Progenitor cell of endocrine pancreas (in vitro differentiated cells): ENCODE measurements at places on chromosomes 16 and 17. TPM values are rescaled to one million over a fixed set of nuclear protein-coding genes. Genes with fewer than 3 reads are reported as not detected.

The MOSMO gene
- 14.8 and 15.7 TPM in 2 replicates for total RNA-seq

DNA sequence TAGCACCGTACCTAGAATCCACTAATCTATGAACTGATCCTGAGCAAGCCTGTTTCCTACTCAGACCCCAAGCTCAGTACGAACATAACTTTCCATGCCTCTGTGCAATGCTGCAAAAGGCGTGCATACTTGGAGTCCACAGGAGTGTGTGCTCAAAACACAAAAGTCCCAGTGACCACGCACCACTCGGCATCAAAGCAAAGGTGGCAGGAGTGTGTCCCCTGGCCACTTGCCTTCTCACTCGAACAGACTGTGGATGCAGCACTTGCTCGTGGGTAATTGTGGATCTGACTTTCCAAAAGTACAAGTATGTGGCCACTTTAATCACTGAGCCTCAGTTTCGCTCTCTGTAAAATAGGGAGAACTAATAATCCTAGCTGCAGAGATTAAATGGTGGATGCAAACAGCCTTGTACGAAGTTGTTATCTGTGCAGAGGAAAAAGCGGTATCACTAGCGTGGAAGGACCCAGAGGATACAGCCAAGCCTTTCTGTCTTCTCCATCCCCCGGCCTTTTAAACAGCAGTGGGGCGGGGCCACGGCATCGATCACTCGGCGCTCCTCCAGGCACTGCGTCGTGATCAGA is 311 bp upstream of the KDM8 start:
- DNase-seq: no peak

GRCh38 chr16:52721331-52721730 is 174.4 kb upstream of the TOX3 start:
- DNase-seq: no peak

The VAC14 gene
- total RNA-seq: 38.4 and 39.0 TPM in 2 replicates

The PRR14 gene
- total RNA-seq: 57.6 and 58.7 TPM in 2 replicates

- DNase-seq: no peak
These were observed 899 bp downstream of the ACE start for GRCh38 chr17:63477480-63478440.

GRCh38 chr17:65954148-65954449 is 237.8 kb downstream of the CEP112 start:
- no peak for DNase-seq

The PRR29 gene
- total RNA-seq: 2.8 and 3.7 TPM in 2 replicates

GRCh38 chr16:75114946-75115825 is 1.4 kb downstream of the LDHD start:
- DNase-seq: no peak

GRCh38 chr16:47507701-47508100 is 46.6 kb downstream of the PHKB start:
- no peak for DNase-seq

DNA sequence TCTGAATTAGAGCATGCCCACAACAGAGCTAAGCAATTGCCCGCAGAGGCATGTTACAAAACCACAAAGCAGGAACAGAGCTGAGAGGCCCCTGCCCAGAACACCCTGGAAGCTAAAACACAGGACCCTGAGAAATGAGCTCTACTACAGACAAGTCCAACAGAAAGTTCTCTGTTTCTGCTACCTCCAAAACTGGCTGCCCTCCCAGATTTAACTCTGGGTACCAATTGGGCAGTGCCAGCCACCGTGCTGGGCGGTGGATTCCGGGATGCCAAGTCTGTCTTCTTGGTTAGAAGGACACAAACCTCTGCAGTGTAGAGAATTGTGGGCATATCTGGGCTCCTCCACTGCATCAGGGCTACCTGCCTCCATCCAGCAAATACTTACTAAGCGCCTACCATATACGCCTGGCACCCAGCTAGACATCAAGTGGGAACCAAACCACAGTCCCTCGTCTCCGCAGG is 1.0 kb downstream of the CMTM4 start:
- no peak for DNase-seq

GRCh38 chr17:40086150-40087044 is 14.0 kb downstream of the NR1D1 start:
- DNase-seq: peak; percentile 53

The DPEP2 gene
- total RNA-seq: not detected in 2 replicates

The ZFP3 gene
- 0.98 and 1.3 TPM in 2 replicates for total RNA-seq

DNA sequence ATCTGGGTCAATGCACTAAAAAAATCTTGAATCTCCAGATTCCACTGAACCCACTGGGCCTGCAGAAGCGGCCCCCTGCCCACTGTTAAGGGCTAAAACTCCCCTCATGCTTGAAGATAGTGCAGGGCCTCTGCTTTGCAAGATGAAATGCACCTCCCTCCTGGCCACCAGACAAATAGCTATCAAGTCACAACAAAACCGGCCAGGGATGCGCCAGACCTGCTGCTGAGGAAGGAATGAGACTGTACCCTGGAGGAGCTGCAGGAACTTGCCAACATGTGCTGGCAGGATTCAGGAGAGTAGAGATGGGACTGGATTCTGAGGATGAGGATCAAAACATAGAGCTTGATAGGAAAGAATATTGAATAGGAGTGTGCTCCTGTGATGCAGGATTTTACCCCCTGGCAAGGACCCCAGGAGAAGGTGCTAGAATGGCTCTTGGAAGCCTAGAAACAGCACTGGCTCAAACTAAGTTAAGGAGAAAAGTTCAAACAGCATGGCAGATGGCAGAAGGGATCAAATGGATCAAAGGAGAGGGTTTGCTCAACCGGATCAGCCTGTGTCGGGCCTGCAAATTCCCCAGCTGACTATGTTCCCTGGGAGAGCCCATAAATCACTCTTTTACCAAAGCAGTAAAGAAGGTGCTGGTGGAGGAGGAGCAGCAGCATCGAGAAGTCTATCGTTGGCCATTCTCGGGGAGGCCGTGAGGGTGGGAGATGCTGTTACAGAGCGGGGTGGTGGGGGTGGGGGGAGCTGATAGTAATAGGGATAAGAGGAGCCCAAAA is 27.2 kb upstream of the XYLT2 start:
- no peak for DNase-seq

DNA sequence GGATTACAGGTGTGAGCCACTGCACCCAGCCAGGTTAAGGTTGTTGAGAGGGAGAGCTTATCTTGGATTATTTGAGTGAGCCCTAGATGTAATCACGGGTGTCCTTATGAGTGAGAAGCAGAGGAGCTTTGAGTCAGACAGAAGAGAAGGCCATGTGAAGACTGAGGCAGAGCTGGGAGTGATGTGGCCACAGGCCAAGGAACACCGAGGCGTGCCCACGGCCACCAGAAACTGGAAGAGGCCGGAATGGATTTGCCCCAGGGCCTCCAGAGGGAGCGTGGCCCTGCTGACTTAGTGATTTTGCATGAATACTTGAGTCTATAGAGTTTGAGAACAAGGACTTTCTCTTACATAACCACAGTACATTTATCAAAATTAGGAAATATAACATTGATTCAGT is 137.7 kb downstream of the RPTOR start:
- no peak for DNase-seq

- DNase-seq: peak; percentile 60
These were observed 38.1 kb downstream of the SOST start for GRCh38 chr17:43720311-43721060.

- no peak for DNase-seq
These were observed 29.4 kb downstream of the LGALS9 start for GRCh38 chr17:27660436-27660835.

GRCh38 chr16:73289232-73289631 is 241.3 kb upstream of the ZFHX3 start:
- DNase-seq: no peak

DNA sequence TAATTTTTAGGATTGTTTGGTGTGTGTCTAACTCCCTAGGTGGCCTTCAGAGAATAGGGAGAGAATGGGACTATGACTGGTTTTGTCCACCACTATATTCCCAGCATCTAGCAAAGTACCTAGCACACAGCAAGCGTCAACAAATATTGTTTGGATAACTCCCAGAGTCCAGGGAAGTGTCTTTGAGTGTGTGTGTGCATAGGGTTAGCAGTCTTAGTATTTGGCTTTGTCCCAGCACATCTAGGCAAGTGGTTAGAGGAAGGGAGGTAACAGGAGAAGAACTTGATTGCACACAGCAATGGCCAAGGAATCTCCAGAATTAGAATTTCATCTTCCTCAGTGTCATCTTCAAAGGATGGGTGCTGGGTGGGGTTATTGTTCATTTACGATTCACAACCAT is 385.4 kb upstream of the CDH5 start:
- DNase-seq: no peak

GRCh38 chr17:45226576-45226975 is 4.9 kb downstream of the FMNL1 start:
- DNase-seq: no peak

The G6PC1 gene
- not detected in 2 replicates for total RNA-seq

The CEP20 gene
- total RNA-seq: 20.9 and 23.8 TPM in 2 replicates

GRCh38 chr16:25832291-25832690 is 140.5 kb downstream of the HS3ST4 start:
- no peak for DNase-seq

DNA sequence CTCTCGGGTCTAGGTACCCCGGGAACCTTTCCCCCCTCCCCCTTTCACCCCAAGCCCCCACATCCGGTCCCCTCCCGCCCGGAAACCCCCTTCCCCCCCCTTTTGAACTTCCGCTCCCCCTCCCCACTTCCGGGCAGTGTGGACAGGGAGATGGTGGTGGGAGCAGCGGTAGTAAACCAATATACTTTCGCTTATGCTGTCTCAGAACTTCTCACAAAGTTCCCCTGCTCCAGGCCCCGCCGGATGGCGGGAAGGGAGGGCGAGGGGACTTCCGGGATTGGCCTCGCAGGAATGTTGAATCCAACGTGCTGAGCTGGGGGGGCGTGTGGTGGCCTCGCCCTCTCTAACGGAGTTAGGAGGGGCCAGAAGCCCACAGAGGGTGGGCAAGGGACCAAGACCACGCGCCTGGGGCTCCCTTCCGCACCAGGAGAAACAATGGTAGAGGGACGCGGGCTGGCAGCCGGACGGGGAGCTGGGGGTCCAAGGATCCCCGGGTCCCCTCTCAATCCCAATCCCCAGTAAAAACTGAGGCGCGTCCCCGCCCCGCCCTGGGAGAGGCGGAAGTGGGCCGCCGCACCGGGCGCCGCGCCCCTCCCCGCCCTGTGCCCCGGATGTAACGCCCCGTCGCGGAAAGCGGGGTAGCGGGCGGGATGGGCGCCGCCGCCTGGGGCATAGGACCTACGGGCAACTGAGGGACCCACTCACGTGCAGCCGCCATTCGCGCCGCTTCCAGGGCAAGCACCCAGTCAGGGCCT is 742 bp downstream of the PFN1 start:
- peak; percentile 36 for DNase-seq

The XYLT1 gene
- total RNA-seq: 10.9 and 12.3 TPM in 2 replicates

DNA sequence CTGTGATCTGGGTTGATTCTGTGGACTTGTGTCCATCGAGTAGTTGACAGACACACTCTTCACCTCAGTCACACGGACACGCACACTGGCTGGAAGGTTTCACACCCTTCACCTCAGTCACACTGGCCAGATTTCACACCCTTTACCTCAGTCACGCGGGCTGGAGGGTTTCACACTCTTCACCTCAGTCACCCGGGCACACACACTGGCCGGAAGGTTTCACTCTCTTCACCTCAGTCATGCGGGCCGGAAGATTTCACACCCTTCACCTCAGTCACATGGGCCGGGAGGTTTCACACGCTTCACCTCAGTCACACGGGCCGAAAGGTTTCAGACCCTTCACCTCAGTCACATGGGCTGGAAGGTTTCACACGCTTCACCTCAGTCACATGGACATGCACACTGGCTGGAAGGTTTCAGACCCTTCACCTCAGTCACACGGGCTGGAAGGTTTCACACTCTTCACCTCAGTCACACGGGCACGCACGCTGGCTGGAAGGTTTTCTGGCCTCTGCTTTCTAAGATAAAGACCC is 96.2 kb downstream of the PGS1 start:
- DNase-seq: no peak

DNA sequence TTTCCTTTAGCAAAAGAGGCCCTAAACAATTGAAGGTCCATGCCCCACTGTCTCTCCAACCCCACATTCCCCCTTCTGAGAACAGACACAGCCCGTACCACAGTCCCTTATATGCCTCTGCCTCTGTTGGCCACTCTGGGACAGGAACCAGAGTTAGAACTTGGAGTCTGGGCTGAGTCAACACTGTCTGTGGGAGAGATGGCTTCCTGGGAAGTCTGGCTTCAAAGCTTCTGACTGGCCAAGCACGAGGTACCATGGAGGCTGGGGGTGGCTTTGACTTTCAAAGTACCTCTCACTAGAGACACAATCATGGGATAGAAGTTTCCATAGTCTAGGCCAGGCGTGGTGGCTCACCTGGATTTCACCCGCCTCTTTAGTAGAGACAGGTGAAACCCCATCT is 14.9 kb upstream of the SPOP start:
- DNase-seq: no peak

The TP53TG3B gene
- total RNA-seq: not detected in 2 replicates

- no peak for DNase-seq
These were observed 1.8 kb downstream of the MARVELD3 start for GRCh38 chr16:71627731-71628181.

DNA sequence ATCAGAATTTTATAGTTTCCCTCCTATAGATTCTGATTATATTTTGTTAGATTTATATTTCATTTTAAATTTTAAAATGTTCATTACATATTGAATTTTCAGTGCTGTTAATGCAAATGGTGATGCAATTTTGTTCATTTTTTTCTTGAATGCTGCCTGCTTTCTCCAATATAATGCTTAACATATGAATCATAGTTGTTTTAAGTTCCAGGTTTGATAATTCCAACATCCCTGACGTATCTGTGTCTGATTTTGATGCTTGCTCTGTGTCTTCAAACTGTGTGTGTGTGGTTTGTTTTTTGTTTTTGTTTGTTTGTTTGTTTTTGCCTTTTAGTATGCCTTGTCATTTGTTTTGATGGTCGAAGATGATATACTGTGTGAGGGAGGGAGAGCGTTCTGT is 134.7 kb upstream of the ELAC2 start:
- DNase-seq: no peak

GRCh38 chr16:3171855-3172593 is 16.0 kb upstream of the OR1F1 start:
- no peak for DNase-seq

- no peak for DNase-seq
These were observed 560 bp upstream of the P2RX1 start for GRCh38 chr17:3916825-3917224.

DNA sequence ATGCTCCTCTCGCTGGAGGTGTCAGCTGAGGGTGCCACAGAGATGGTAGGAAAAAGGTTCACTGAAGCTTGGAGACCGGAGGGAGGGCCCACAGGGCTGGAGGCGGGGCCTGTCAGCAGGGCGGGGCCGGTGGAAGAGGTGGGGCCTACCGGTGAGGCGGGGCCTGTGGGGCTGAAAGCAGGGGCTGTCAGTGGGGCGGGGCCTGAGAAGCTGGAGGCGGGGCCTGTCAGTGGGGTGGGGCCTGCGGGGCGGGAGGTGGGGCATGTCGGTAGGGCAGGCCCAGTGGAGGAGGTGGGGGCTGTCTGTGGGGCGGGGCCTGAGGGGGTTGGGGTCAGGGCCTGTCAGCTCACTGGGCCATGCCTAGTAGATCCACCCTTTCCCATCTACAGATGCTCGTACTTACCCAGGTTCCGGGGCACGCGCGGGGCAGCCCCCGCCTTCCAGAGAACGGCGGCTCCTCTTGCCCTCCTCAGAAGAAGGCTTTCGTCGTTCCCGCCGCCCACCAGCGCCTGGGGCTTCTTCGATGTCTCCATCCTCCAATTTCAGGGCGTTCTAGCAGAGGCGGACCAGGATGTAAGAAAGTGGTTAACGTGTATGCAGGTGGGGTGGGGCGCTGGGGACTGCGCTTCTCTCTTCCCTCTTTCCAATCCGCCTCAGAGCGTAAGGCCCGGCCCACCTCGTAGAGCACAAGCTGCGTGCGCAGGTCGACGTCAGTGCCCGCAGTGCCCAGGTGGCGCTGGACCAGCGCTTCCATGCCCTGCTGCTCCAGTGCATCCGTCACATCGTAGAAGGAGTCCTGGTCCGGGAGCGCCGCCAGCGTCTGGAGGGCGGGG is 9.8 kb downstream of the TMEM208 start:
- no peak for DNase-seq

The ANKRD13B gene
- total RNA-seq: 22.8 and 27.5 TPM in 2 replicates

- DNase-seq: no peak
These were observed 23.6 kb downstream of the RAB11FIP4 start for GRCh38 chr17:31415004-31415454.
